ENCODE measurements at places on chromosomes 1 and 21.

- no peak for DNase-seq
These were observed 115.8 kb downstream of the CAPN8 start for GRCh38 chr1:223549740-223550139.

DNA sequence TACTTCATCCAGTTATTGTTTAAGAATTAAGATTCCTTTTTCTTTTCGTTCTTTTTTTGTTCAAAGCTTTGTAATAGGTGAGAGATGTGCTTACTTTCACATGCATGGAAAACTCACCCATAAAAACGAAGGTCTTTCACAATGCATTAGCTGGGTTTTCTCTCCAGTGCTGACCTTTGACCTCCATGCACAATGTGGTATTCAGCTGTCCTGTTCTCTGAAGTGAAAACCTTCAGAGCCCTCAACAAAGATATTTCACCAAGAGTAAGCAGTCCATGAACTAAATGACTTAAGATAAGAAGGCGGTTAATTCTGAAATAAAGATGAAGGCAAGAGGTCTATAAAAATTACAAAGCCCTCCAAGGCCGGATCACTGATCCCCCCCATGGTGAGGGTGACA lies 77.1 kb upstream of the IPO9 start:
- DNase-seq, result no peak

DNA sequence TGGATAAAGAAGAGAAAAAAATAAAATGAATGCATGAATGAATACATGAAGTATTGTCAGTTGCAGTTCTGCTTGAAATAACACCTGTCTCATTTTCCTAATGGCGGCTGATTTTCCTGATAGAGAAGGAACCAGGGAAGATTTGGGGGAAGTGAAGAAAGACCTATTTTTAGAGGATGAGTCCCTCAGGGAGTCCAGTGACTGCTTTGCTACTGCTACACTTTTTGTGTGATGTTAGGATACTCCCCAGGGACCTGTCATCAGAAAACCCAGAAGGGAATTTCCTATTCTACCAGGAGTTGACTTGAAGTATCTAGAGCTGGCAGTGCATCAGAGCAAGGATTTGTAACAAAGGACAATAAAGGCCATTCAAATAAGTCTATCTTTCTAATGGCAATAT lies 114.8 kb downstream of the MAB21L3 start:
- DNase-seq, result no peak

- DNase-seq, result no peak
These were observed 226.7 kb downstream of the KCNT2 start for GRCh38 chr1:196381544-196381943.

DNA sequence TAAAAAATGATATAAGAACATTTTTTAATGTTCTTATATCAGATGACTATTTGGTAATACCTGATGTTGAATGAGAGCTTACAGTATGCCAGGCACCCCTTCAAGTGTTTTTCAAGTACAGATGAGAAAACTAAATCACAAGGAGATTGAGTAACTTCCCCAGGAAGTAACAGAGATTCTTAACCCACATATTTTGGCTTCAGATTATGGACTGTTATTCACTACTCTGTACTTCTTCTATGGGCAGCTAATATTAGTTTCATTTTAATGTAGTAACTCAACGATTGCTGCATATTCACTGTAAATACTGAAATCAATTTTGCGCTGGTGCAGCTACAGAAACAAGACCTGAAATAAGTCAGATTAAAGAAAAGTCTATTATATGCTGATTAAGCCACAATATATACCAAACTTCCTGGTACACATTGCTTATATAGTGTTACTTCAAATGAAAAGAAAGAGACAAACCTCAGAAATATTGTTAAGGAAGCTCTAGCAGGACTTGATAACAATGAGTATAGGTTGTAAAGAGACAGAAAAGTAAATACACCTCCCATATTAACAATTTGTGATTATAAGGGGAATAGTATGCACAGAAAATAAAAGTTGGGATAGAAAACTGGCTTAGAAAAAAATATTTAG lies 19.7 kb downstream of the DPYD start:
- DNase-seq, result no peak
